ENCODE measurements at places on chromosomes 11 and 22. TPM values are rescaled to one million over a fixed set of nuclear protein-coding genes. Genes with fewer than 3 reads are reported as not detected.
A peak's percentile ranks its signal among the peaks of the same experiment; 100 is the strongest.

MYRF gene
- 12.2 TPM for total RNA-seq

MYO7A gene
- 34.9 TPM for total RNA-seq

C11orf97 gene
- not detected for total RNA-seq

HIC2 gene
- 1.6 TPM for total RNA-seq

GLYATL2 gene
- total RNA-seq = not detected

PCF11 gene
- total RNA-seq = 20.3 TPM

SLC35C1 gene
- 28.0 TPM for total RNA-seq

GAB4 gene
- not detected for total RNA-seq

- H3K4me3 ChIP-seq = no peak overlapping the region
- no peaks in the 10 kb centered on the region for H3K4me1 ChIP-seq
- no peaks in the 10 kb centered on the region for H3K36me3 ChIP-seq
Observed at GRCh38 chr11:38553148-38553547, 1955.1 kb upstream of the RAG2 start.

DNA sequence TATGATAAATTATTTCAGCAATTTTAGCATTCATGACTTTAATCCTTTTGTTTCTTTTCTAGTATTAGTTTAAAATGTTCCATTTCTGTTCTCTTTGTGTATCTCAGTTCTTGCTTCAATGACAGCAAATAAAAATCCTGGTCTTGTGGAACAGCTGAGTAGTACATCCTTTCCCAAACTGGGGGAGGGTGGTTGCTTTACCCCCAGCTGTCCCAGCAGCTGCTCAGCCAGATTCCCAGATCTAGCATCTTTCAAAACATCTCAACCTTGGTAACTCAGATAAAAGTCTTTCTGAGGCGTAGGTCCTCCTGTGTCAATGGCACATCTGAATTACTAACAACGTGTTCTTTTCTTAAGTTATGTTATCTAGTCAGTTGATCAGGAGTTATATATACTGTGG lies 72.2 kb upstream of the GRK2 start:
- DNase-seq = no peak
- no peaks in the 10 kb centered on the region for H3K4me1 ChIP-seq
- H3K27ac ChIP-seq = no peak overlapping the region
- H3K4me3 ChIP-seq = no peak overlapping the region
- no peaks in the 10 kb centered on the region for H3K36me3 ChIP-seq
- no peaks in the 10 kb centered on the region for H3K27me3 ChIP-seq

GRCh38 chr11:44524751-44525201 lies 40.7 kb upstream of the CD82 start:
- H3K4me1 ChIP-seq = no peaks in the 10 kb centered on the region
- H3K36me3 ChIP-seq = no peaks in the 10 kb centered on the region
- no peak for DNase-seq
- H3K27me3 ChIP-seq = no peaks in the 10 kb centered on the region

- no peak overlapping the region for H3K4me3 ChIP-seq
- no peaks in the 10 kb centered on the region for H3K4me1 ChIP-seq
- H3K27me3 ChIP-seq = no peaks in the 10 kb centered on the region
- no peaks in the 10 kb centered on the region for H3K36me3 ChIP-seq
- no peak for DNase-seq
Observed at GRCh38 chr11:128512474-128512996, 74.8 kb downstream of the ETS1 start.

- no peak overlapping the region for H3K4me3 ChIP-seq
- H3K27me3 ChIP-seq = no peaks in the 10 kb centered on the region
- DNase-seq = no peak
- no peaks in the 10 kb centered on the region for H3K4me1 ChIP-seq
- H3K36me3 ChIP-seq = no peaks in the 10 kb centered on the region
- no peak overlapping the region for H3K27ac ChIP-seq
Observed at GRCh38 chr22:32721328-32722180, 80.0 kb upstream of the TIMP3 start.

GRCh38 chr11:31326470-31327148 lies 42.9 kb downstream of the DCDC1 start:
- no peak overlapping the region for H3K27ac ChIP-seq
- no peak overlapping the region for H3K4me3 ChIP-seq
- no peak for DNase-seq
- no peaks in the 10 kb centered on the region for H3K4me1 ChIP-seq
- no peaks in the 10 kb centered on the region for H3K36me3 ChIP-seq

GRCh38 chr11:36763187-36763586 lies 165.2 kb upstream of the RAG2 start:
- H3K27ac ChIP-seq = no peak overlapping the region
- H3K4me1 ChIP-seq = no peaks in the 10 kb centered on the region
- no peak overlapping the region for H3K4me3 ChIP-seq
- no peaks in the 10 kb centered on the region for H3K27me3 ChIP-seq
- DNase-seq = no peak

DNA sequence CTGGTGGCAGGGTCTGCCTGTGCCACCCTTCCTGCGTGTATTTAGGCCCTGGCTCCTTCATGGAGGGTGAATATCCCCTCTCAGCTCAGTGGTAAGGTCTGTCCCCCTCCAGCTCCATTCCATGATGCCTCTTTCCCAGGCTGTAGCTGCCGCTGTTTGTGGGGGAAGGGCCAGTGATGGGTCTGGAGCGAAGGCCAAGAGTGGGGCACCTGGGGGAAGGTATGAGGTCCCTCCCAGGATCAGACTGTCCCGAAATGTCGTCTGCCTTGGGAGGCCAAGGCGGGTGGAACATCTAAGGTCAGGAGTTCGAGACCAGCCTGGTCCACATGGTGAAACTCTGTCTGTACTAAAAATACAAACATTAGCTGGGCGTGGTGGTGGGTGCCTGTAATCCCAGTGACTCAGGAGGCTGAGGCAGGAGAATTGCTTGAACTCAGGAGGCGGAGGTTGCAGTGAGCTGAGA lies 1.1 kb downstream of the CD151 start:
- DNase-seq = no peak
- peak overlapping the region; percentile 85 for H3K4me3 ChIP-seq
- H3K4me1 ChIP-seq = peaks cover 51% of the 10 kb centered on the region
- no peaks in the 10 kb centered on the region for H3K36me3 ChIP-seq
- H3K27ac ChIP-seq = peak overlapping the region; percentile 53

- no peak overlapping the region for H3K4me3 ChIP-seq
- no peak overlapping the region for H3K27ac ChIP-seq
- no peaks in the 10 kb centered on the region for H3K4me1 ChIP-seq
- H3K36me3 ChIP-seq = no peaks in the 10 kb centered on the region
- no peaks in the 10 kb centered on the region for H3K27me3 ChIP-seq
- no peak for DNase-seq
Observed at GRCh38 chr11:13110145-13110544, 101.0 kb downstream of the RASSF10 start.

GRCh38 chr11:68532727-68533369 lies 72.3 kb downstream of the PPP6R3 start:
- H3K36me3 ChIP-seq = peaks cover 1% of the 10 kb centered on the region
- no peaks in the 10 kb centered on the region for H3K27me3 ChIP-seq
- no peak overlapping the region for H3K27ac ChIP-seq
- H3K4me3 ChIP-seq = no peak overlapping the region
- DNase-seq = no peak

- H3K36me3 ChIP-seq = no peaks in the 10 kb centered on the region
- H3K4me3 ChIP-seq = no peak overlapping the region
- no peaks in the 10 kb centered on the region for H3K27me3 ChIP-seq
- no peak overlapping the region for H3K27ac ChIP-seq
- no peak for DNase-seq
Observed at GRCh38 chr11:127451861-127452260, 451.3 kb upstream of the KIRREL3 start.

GRCh38 chr22:46102752-46103151 lies 47.6 kb upstream of the PPARA start:
- no peak for DNase-seq
- no peaks in the 10 kb centered on the region for H3K36me3 ChIP-seq
- no peak overlapping the region for H3K4me3 ChIP-seq

- no peak overlapping the region for H3K4me3 ChIP-seq
- H3K27ac ChIP-seq = no peak overlapping the region
- H3K36me3 ChIP-seq = no peaks in the 10 kb centered on the region
Observed at GRCh38 chr11:61553373-61554171, 27.3 kb downstream of the SYT7 start.

GRCh38 chr11:21710809-21711208 lies 482.1 kb upstream of the ANO5 start:
- H3K27me3 ChIP-seq = no peaks in the 10 kb centered on the region
- no peak overlapping the region for H3K27ac ChIP-seq
- no peak overlapping the region for H3K4me3 ChIP-seq
- H3K36me3 ChIP-seq = no peaks in the 10 kb centered on the region
- no peak for DNase-seq

- peak overlapping the region; percentile 44 for H3K27ac ChIP-seq
- H3K36me3 ChIP-seq = no peaks in the 10 kb centered on the region
- H3K4me1 ChIP-seq = no peaks in the 10 kb centered on the region
- H3K27me3 ChIP-seq = no peaks in the 10 kb centered on the region
Observed at GRCh38 chr22:31162015-31162765, 2.2 kb downstream of the RNF185 start.

- no peak overlapping the region for H3K27ac ChIP-seq
- H3K4me3 ChIP-seq = no peak overlapping the region
- no peaks in the 10 kb centered on the region for H3K4me1 ChIP-seq
- no peak for DNase-seq
- H3K36me3 ChIP-seq = peaks cover 3% of the 10 kb centered on the region
Observed at GRCh38 chr11:107505647-107506225, 48.1 kb upstream of the CWF19L2 start.

GRCh38 chr11:119148720-119149017 lies 183 bp upstream of the ABCG4 start:
- no peaks in the 10 kb centered on the region for H3K36me3 ChIP-seq
- no peaks in the 10 kb centered on the region for H3K27me3 ChIP-seq
- DNase-seq = no peak
- peaks cover 8% of the 10 kb centered on the region for H3K4me1 ChIP-seq

- DNase-seq = no peak
- peak overlapping the region; percentile 93 for H3K27ac ChIP-seq
- peaks cover 58% of the 10 kb centered on the region for H3K4me1 ChIP-seq
Observed at GRCh38 chr11:914204-914603, 3.6 kb upstream of the CHID1 start.

DNA sequence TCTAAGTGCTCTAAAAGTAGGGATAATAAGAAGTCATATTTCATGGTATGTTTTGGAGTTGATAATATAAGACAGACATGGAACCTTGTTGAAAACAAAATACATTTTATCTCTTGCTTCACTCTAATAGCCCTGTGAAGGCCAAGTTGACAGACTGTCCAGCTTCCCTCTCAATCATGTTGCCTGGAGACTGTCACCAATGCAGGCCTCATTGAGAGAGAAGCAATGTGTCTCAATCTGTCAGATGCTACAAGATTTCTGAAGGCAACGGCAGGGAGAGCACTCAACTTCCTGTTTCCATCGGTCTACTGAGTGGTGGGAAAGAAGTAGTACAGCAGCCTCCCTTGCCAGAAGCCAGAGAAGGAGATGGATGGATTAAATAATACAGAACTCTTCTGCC lies 23.6 kb upstream of the FJX1 start:
- H3K4me1 ChIP-seq = no peaks in the 10 kb centered on the region
- no peak for DNase-seq
- no peak overlapping the region for H3K4me3 ChIP-seq
- no peaks in the 10 kb centered on the region for H3K27me3 ChIP-seq
- H3K36me3 ChIP-seq = no peaks in the 10 kb centered on the region
- H3K27ac ChIP-seq = no peak overlapping the region

- H3K4me3 ChIP-seq = no peak overlapping the region
- H3K27ac ChIP-seq = no peak overlapping the region
- no peak for DNase-seq
- H3K27me3 ChIP-seq = no peaks in the 10 kb centered on the region
- no peaks in the 10 kb centered on the region for H3K4me1 ChIP-seq
- H3K36me3 ChIP-seq = no peaks in the 10 kb centered on the region
Observed at GRCh38 chr11:118984825-118985224, 13.1 kb upstream of the CENATAC start.

DNA sequence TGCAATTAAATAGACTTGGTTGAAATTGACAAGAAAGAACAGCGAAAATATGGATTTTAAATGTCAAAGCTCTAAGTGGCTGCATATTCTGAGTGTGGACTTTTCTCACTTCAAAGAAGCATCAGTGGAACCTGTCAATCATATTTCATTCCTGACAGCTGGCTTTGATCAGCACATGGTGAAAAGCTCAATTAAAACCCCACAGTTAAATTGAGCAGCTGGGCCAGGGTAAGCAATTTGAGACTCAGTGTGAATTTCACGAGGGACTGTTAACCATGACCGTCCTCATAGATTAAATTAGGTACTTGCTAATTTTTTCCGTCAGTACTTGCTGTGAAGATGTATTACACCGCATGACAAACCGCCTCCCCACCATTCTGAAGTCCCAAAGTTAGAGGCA lies 11.0 kb upstream of the OR10D3 start:
- no peak overlapping the region for H3K27ac ChIP-seq
- DNase-seq = no peak
- no peaks in the 10 kb centered on the region for H3K27me3 ChIP-seq
- no peaks in the 10 kb centered on the region for H3K4me1 ChIP-seq
- H3K4me3 ChIP-seq = no peak overlapping the region
- H3K36me3 ChIP-seq = no peaks in the 10 kb centered on the region

DNA sequence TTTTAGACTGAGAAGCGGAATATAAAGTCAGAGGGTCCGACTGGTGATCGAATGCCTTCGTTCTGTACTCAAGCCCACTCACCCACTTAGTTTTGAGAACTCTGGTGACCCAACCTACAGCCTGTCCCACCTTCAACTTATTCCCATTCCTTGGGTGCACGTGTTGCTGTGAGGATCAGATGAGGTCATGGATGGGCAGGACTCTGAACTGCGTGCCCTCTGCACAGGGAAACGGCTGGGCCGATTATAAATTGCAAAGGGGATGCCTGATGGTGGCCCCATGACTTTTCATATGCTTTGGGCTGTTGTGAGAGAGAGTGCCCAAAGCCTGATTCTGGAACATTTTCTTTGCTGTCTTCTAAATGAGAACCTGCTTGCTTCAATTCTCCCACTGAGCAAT lies 16.0 kb upstream of the EHF start:
- no peaks in the 10 kb centered on the region for H3K27me3 ChIP-seq
- H3K27ac ChIP-seq = no peak overlapping the region
- peaks cover 13% of the 10 kb centered on the region for H3K4me1 ChIP-seq
- H3K36me3 ChIP-seq = no peaks in the 10 kb centered on the region
- H3K4me3 ChIP-seq = no peak overlapping the region

DNA sequence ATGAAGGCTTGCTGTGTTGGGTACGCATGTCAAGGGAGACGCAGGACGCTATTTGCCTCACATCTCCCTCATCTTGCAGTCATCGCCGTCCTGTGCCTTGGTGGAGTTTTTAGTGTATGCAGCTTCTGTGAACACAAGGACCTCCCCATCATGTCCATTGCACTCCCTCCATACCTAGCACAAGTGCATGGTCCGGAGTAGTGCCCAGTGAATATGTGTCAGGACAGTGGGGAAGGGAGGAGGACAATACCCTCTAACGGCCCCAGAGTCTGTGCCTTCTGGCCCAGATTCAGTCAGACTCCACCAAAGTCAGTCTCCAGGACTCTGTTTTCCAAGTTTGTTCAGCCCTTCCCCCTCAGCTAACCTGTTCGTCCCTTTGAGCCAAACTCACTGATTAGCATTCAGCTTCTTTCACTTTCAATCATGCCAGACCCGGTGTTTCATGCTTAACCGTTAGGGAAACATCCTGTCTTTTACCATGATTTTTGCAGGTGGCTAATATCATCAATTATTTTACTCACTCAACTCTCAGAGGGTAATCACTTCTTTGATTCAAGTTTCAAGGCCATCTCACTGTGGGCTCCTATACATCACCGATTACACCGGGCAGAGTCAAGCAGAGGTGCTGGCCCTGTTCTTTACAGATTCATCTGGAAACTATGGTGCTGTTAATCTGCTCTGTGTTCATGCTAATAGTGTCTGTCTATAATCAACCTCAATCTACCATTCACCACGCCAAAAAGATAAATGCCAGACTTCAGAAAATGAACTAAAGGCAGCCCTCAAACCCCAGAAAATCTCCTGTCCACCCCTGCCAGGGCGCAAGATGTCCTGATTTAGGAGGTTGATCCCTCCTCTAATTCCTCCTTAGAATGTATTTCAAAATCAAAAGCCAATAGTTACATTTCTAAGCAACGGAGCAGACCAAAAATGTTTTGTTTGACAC lies 156.5 kb downstream of the RRAS2 start:
- no peaks in the 10 kb centered on the region for H3K27me3 ChIP-seq
- peak overlapping the region; percentile 35 for H3K4me3 ChIP-seq

Measured in right lobe of liver (tissue), 6 donors.